Sigmoid colon (tissue), 7 donors: ENCODE measurements at places on chromosomes 3 and 15. TPM values are rescaled to one million over a fixed set of nuclear protein-coding genes. Genes with fewer than 3 reads are reported as not detected.

TMEM41A gene
- polyA plus RNA-seq, result 3.7 TPM

GRCh38 chr3:176692966-176693785 is 504.1 kb downstream of the TBL1XR1 start:
- H3K4me3 ChIP-seq, result no peak overlapping the region
- H3K27me3 ChIP-seq, result no peaks in the 10 kb centered on the region
- no peak overlapping the region for H3K27ac ChIP-seq
- H3K36me3 ChIP-seq, result no peaks in the 10 kb centered on the region
- DNase-seq, result no peak
- no peaks in the 10 kb centered on the region for H3K4me1 ChIP-seq

DNA sequence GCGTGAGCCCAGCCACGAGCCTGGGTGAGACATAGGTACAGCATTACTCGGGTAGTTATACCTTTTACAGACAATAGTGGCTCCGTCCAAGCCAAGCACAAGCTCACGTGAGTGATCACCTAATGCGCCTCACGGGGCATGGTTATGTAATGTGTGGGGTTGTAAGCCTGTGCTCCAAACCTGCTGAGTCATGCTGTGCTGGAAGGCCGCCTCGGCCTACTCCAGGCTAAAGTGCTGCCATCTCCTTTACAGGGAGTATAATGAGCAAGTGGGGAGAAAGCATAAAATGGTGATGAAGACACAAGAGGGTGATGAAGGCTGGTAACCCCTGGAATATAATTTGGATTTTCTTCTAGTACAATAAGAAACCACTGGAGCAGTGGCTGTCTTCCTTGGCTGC is 175.8 kb upstream of the STT3B start:
- H3K4me3 ChIP-seq, result no peak overlapping the region
- H3K27ac ChIP-seq, result no peak overlapping the region
- no peaks in the 10 kb centered on the region for H3K4me1 ChIP-seq
- H3K27me3 ChIP-seq, result no peaks in the 10 kb centered on the region

GRCh38 chr15:63551400-63551799 is 45.8 kb upstream of the FBXL22 start:
- no peaks in the 10 kb centered on the region for H3K36me3 ChIP-seq
- no peak for DNase-seq
- H3K27me3 ChIP-seq, result no peaks in the 10 kb centered on the region
- peak overlapping the region; percentile 80 for H3K27ac ChIP-seq
- H3K4me3 ChIP-seq, result no peak overlapping the region

MBD4 gene
- 15.0 TPM for polyA plus RNA-seq

- H3K36me3 ChIP-seq, result no peaks in the 10 kb centered on the region
- H3K27me3 ChIP-seq, result no peaks in the 10 kb centered on the region
- H3K4me1 ChIP-seq, result no peaks in the 10 kb centered on the region
- H3K27ac ChIP-seq, result no peak overlapping the region
These were observed 49.8 kb upstream of the ARL8B start for GRCh38 chr3:5072100-5072816.

GRCh38 chr3:143171141-143171980 is 51.8 kb downstream of the CHST2 start:
- no peak overlapping the region for H3K4me3 ChIP-seq
- no peak overlapping the region for H3K27ac ChIP-seq
- H3K36me3 ChIP-seq, result no peaks in the 10 kb centered on the region

SLC15A2 gene
- polyA plus RNA-seq, result 1.4 TPM

GPR176 gene
- polyA plus RNA-seq, result 0.23 TPM

DNA sequence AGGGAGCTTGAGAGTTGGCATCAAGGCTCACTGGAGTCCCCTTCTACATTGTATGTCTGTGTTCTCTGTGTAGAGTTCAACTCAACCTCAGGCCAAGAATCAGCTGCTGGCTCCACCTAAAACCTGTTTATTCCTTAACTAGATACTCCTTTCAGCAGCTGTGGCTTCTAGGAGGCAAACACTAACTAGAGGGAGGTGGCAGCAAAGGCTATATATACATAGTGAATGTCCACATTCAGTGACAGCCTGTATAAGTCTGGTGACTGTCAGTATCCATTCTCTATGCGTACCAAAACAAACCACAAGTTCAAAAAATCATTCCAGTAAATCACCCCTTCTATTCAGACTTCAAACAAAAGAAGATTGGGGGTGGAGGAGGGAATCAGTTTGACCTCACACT is 184.3 kb downstream of the CDIN1 start:
- H3K27me3 ChIP-seq, result no peaks in the 10 kb centered on the region
- H3K27ac ChIP-seq, result no peak overlapping the region
- no peaks in the 10 kb centered on the region for H3K4me1 ChIP-seq
- no peak for DNase-seq
- no peaks in the 10 kb centered on the region for H3K36me3 ChIP-seq

- no peaks in the 10 kb centered on the region for H3K36me3 ChIP-seq
- no peak overlapping the region for H3K27ac ChIP-seq
- no peaks in the 10 kb centered on the region for H3K27me3 ChIP-seq
- no peak for DNase-seq
- H3K4me1 ChIP-seq, result no peaks in the 10 kb centered on the region
- no peak overlapping the region for H3K4me3 ChIP-seq
These were observed 152.7 kb downstream of the POLR2M start for GRCh38 chr15:57859130-57859685.

- H3K4me3 ChIP-seq, result no peak overlapping the region
- H3K36me3 ChIP-seq, result no peaks in the 10 kb centered on the region
- H3K4me1 ChIP-seq, result peaks cover 58% of the 10 kb centered on the region
- H3K27me3 ChIP-seq, result no peaks in the 10 kb centered on the region
These were observed 31.0 kb downstream of the ANP32A start for GRCh38 chr15:68789534-68790241.

ITIH3 gene
- not detected for polyA plus RNA-seq

FAM107A gene
- polyA plus RNA-seq, result 18.1 TPM

GRCh38 chr3:194508491-194509453 is 22.0 kb upstream of the ATP13A3 start:
- H3K4me1 ChIP-seq, result no peaks in the 10 kb centered on the region
- DNase-seq, result no peak
- no peak overlapping the region for H3K27ac ChIP-seq
- H3K27me3 ChIP-seq, result no peaks in the 10 kb centered on the region
- no peak overlapping the region for H3K4me3 ChIP-seq

DNAH12 gene
- polyA plus RNA-seq, result 0.16 TPM

DNA sequence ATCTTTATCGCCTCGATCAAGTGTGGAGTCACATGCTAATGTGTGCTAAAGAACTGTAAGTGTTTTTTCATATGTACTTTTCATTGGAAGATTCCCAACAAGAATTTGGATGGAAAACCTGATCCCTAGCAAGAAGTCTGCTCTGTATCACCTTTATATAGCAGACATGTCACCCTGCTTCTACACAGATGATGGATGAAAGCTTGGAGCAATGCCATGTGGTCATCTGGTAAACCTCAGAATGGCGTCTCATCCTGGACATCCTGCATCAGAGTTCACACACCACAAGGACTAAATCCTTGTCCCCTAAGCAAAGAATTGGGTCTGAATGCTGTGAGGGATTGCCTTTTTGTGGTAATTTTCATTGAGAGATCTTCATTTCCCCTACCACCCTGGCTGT is 42.1 kb upstream of the CTDSPL start:
- no peaks in the 10 kb centered on the region for H3K36me3 ChIP-seq
- peaks cover 40% of the 10 kb centered on the region for H3K4me1 ChIP-seq
- peak; percentile 91 for DNase-seq
- H3K27ac ChIP-seq, result peak overlapping the region; percentile 30
